ENCODE measurements at places on chromosomes 1 and 21.

GRCh38 chr21:19468991-19469715 is 1065.6 kb upstream of the TMPRSS15 start:
- no peak for DNase-seq

- peak; percentile 38 for DNase-seq
Measured at GRCh38 chr1:10693497-10694273, 102.8 kb downstream of the CASZ1 start.

DNA sequence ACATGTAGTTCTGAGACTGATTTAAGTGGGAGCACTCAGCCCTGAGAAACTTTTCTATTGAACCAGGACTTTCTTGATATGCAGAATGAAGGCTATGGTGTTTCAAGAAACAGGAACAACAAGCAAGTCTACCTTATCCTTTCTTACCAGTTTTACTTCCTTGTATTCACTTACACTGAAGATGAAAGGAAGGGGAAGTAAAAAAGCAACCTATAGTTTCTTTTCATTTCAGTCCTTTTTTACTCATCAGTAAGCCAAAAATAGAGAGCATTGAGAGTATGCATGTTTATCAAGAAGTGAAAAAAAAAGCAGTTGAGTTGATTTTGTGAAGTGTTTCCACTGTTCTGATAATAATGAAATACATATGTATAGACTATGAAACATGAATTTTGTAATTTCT is 1010.3 kb downstream of the AMY1C start:
- DNase-seq: no peak

DNA sequence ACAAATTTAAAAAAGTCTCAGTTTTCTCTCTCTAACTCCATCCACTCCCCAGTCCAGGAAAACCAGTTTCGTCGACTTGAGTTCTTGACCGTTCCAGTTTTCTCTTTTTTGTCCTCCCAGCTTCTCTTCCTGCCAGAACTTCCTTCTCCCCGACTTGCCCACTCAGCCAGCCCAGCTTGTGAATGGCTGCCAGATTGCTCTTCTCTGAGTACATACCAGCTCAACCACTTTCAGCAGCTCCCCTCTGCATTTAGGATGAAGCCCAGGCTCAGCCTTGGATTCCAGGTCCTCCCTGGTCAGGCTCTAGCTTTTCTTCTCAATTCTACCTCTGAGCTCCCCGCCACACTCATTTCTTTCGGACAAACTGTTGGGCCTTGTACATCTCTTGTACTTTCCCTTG is 1.4 kb downstream of the DIO1 start:
- DNase-seq: no peak

DNA sequence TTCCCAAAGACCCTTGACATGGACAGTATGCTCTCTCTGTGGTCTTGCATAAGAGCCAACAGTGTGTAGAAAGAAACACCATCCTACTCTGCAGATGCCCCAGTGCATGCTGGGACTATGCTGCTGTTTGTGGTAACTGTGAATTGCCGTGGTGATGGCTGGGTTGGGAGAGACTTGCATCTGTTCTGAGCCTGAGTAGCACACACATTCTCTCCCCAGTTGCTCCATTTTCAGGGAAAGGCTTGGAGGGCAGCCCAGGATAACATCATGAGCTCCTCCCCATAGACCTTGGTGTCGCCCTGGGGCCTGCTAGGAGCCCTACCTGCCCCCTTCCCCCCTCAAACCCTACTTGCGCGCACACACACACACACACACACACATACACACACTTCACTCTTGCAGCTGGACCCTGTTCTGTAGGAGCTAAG is 120.9 kb upstream of the IPO9 start:
- DNase-seq: no peak

GRCh38 chr1:114118351-114118990 is 35.2 kb downstream of the SYT6 start:
- DNase-seq: no peak

DNA sequence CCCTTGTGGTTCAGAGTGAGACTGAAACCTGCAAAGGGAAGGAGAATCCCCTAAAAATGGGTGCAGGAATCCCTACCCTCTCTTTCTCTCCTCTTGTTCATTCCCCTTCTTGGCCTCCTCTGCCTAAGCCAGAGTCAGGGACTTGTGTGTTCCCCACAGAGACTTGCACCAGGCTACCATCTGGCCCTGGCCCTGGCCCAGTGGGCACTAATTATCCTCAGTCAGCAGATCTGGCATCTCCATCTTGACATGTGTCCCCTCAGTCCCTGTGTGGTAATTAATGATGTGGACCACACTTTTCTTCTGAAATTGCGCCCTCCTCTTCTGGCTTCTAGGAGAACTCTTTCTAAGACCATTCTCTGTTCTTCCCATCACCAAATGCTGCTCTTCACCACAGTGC is 354.4 kb downstream of the SETD4 start:
- no peak for DNase-seq

- DNase-seq: no peak
Measured at GRCh38 chr1:216458812-216459211, 35.6 kb upstream of the USH2A start.

DNA sequence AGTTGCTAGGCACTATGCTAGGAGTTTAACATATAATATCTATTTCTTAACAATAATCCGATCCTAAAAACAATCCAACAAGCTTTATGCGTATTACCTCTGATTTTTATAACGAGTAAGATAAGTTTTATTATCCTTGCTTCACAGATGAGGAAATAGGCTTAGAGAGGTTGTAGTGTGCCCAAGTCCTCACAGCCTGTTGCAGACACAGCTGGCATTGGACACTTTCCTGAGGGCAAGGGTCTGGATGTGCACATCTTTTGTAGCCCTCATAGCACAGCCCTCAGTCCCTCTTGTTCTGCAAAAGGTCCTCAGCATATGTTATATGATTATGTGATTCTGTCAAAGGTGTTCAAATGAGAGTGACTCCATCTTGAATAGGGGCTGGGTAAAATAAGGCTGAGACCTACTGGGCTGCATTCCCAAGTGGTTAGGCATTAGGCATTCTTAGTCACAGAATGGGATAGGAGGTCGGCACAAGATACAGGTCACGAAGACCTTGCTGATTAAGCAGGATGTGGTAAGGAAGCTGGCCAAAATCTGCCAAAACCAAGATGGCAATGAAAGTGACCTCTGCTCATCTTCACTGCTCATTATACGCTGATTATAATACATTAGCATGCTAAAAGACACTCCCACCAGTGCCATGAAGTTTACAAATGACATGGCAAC is 75.7 kb upstream of the F3 start:
- DNase-seq: no peak

DNA sequence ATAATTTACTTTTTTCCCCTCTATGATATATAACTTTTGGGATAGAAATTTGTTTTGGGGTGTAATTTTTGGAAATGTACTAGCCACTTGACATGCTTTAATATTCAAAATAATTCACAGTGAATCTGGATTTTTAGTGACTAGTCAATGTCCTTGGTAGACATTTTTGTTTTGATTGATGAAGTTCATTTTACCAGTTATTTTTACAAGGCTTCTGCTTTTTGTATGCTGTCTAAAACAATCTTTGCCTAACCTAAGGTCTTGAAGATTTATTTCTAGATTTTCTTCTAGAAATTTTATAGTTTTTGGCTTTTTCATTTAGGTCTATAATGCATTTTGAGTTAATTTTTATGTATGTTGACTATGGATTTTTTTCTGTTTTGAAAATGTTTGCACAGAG is 30.9 kb downstream of the DISP1 start:
- no peak for DNase-seq

GRCh38 chr21:36976228-36976861 is 9.9 kb upstream of the HLCS start:
- no peak for DNase-seq

DNA sequence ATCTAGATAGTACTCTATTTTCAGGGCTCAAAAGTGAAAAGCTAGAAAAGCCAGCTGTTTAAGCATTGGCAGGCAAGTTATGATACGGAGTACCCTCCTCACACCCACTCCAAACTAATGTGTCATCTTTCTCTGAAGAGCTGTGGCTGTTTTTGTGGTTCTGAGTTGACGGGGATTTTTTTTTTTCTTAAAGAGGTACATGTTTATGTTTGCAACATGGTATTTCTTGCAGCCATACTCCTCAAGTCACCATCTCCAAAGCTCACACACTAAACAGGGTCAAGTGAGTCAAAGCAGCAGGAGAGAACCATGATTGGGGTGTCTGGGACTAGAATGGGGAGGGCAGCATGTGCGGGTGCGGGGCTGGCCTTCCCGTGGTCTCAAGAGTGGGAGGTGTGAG is 347.2 kb downstream of the DISC1 start:
- no peak for DNase-seq

DNA sequence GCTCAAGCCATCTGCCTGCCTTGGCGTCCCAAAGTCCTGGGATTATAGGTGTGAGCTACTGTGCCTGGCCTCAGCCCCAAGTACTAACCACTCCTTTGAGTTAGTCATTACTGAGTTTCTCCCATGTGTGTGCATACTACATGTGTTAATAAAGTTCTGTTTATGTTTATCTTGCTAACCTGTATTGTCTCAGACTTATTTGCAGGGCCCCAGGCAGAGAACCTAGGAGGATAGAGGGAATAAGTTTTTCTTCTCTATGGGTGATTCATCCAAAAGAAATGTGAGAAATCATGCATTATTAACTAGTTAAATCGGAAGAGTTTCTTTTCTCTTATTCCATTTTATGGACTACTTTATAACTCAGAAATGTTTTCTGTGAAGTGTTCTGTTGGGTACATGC is 203.9 kb upstream of the CACYBP start:
- no peak for DNase-seq

GRCh38 chr1:115725600-115725999 is 42.9 kb downstream of the CASQ2 start:
- no peak for DNase-seq

GRCh38 chr1:213486488-213486887 is 435.4 kb downstream of the RPS6KC1 start:
- DNase-seq: no peak

DNA sequence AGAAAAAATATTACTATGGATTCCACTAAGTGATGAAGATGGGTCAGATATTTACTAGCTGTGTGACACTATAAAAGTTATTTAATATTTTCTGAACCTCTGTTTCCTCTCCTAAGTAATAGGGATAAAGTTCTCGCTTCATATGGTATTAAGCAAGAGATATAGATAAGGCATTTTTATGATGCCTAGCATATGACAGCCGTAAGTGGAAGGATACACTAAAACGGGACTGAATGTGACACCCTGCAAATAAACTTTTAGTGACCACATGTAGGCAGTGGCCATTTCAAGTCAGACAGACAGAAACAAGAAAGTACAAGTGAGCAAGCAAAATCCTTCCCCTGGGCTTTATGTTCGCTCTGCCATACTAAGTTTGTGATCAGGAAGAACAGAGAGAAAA is 14.2 kb downstream of the GBP3 start:
- no peak for DNase-seq

GRCh38 chr21:34885125-34885524 is 164.0 kb downstream of the RUNX1 start:
- DNase-seq: no peak

DNA sequence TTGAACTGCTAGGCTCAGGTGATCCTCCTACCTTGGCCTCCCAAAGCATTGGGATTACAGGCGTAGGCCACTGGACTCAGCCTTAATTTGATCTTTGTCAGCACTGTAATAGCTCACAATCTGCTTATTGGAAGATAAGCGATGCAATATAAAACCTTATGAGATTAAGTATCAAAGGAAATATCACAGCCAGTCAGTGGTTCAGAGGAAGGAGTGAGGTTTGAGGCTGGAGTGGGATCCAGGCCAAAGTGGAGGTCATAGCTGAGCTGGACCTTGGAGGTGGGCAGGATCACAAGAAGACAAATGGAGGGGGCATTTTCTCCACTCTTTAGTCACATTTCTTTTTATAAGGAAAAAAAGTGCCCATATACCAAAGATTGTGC is 228.5 kb downstream of the RHOU start:
- DNase-seq: no peak

DNA sequence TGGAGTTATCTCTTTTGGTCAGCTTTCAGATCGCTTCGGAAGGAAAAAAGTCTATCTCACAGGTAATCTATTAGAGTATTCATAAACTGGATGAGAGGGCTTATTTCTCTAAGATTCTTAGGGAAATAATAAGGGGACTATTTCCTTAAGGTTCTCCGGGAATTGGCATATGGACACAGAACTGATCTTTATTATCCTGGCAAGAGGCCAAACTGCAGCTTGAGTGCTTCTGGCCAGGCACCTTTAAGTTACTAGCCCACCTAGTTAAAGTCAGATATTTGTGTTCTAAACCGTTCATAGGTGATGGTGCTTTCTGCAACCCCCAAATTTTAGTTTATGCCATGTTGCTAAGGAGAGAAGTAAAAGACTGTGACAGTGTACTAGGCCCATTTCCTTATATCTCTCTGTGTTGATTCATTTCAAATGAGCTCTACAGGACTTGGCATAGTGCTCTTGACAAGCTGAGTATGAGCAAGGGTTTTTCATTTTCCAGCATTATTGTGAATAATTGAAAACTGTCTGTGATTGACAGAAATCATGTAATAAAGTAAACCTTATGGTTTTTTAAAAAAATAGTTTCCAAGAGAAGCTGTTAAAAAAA is 43.4 kb downstream of the SLC22A15 start:
- no peak for DNase-seq

DNA sequence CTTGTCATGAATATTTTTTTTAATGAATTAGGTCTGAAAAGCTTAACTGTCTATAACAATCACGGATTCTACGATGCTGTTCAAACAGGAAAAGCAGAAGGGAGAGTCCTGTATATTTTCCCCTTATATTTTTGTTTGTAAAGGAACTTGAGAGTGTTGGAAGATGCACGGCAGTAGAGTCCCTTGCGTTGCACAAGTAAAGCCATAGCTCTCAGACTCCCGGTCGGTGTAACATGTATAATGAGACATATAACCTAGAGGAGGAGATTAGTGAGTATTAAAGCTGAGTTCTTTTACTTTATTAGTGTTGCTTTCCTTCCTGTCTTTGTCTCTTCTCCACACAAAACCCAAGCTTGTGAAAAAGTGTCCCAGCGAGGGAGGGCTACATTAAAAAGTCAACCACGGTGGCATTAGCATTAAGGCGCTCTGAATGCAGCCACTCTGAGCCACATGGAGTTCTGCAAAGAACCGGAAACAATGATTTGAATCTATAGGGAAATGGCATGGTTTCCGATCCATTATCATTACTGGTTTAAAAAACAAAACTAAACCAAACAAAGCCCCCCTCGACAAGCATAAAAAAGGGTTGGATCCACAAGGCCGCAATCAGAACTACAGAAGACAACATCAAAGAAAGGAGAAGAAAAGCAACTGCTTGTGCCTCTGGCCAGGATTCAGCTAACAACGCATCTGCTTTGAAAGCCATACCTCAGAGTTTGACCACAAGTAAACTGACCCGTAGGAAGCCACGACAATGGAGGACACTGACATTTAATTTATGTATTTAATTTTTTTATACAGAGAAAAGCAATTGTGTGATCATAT is 356.8 kb downstream of the LMO4 start:
- no peak for DNase-seq

Measured in stimulated activated naive B cell treated with anti-CD40 and anti-IgM and Interleukin-4, amounts not matched to agents 10 μg/mL and 1 μg/mL and 100 μg/mL, for 72 hours (primary cell).